ENCODE measurements at places on chromosomes 6 and 20.

DNA sequence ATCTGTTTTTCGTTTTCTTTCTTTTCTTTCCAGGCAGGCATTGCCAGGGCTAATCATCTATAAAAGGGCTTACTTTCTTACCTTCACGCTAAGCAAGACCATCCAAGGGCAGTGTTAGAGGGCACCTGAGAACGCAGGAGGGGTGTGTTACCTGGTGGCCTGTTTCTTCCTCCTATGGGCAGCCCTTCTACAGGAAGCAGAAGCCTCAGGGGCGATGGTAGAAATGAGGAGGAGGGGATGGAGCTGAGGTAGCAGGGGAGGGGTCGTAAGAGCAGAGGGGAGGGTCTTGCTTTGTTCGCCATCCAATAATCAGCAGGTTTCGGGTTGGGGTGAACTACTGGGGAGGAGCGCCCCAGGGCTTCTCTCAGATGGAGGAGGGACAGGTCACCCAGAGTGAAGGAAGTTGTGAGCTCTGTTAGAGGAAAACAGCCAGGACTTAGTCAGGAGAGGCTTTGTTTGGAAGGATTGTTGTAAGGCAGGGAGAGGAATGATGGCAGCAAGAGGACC lies 1.5 kb upstream of the CCR6 start:
- no peak for DNase-seq

DNA sequence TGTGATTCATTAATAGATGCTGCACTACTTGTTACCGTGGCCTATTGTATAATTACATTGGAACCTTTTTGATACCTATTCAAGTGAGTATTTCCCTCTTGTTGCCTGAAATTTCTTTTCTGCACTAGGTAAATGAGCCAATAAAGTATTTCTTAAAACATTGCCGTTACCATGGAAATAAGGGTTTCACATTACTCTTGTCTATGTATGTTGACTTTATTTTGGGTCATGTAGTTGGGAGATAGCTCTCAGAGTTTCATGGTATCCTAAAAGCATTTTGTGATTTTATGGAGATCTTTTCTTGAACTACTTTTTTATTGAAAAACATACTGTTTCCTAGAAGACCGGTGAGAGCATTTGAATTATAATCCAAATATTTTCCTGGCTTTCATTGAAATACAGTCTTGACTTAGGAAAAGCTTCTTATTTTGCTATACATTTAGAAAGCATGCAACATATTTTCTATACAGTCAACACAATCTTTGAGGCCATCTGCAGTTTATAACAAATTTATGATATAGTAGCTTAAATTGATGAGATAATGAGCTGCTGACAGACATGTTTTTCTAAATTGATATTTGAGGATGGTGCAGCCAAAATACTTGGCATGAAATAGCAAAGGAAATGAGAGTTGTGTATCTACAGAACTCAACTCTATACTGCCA lies 650.4 kb downstream of the RFPL4B start:
- no peak for DNase-seq

DNA sequence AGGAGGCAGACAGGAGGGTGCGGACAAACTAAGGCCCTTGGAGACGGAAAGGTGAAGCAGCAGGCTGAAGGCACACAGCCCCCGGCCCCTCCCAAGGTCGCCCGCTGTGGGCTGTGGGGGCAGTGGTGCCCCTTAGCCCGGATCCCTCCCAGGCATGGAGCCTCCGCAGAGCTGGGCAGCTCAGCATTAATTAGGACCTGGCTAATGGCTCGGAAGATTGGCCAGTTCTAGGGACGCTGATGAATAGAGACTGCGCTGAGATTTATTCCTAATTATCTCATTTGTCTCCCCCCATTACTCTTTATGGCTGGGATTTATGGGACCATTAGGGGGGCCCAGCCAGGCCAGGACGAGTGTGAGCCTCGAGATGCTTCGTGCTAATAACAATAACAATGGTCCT lies 20.4 kb downstream of the MDFI start:
- DNase-seq: no peak

DNA sequence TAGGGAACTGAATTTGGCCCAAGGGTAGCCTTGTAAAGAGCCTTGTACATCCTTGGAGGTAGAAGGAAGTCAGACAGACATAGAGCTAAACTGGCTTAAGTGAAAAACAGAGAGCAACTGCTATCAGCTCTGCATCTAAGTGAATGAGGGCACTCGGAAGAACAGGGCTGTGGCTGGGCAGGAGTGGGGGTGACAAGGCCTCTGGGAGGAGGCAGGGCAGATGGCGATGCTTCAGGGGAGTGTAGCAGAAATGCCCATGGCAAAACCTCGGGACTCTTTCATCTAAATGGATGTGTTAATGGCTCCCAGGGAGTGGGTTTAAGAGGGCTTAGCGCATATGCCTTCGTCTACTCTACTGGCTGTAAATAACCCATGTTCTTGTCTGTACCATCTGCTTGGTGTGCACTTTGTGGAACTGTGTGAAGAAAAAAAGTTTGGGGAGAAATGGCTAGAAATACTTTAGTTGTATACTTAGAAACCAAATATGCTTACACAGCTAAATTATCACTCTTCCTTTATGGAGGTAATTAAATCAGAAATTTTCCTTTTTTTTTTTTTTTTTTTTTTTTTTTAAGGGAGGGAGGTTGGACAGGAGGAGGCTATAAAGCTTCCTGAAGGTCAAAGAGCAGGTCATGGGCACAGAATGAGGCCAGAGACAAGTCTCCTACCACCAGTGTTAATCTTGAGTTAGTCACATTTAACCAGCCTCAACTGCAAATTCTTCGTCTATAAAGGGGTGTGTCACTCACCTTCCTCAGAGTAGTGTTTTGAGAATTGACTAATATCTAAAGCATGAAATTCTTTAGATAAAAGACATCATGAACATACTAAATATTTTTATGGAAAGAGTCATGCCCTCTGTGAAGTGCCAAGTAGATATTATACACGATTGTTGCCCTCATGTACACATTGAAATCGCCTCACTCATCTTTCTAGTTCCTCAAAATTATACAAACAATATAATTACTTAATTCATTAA lies 60.9 kb downstream of the FYN start:
- DNase-seq: peak; percentile 42

- DNase-seq: no peak
These were observed 40.1 kb downstream of the DLGAP4 start for GRCh38 chr20:36346256-36346655.

All from fibroblast of skin of scalp (primary cell).